ENCODE measurements at places on chromosomes 2 and 18.

GRCh38 chr2:100739735-100740432 lies 80.1 kb upstream of the NPAS2 start:
- DNase-seq = no peak

- DNase-seq = no peak
Observed at GRCh38 chr2:184308706-184309105, 289.6 kb upstream of the ZNF804A start.

GRCh38 chr2:36478999-36479398 lies 119.0 kb downstream of the FEZ2 start:
- no peak for DNase-seq

DNA sequence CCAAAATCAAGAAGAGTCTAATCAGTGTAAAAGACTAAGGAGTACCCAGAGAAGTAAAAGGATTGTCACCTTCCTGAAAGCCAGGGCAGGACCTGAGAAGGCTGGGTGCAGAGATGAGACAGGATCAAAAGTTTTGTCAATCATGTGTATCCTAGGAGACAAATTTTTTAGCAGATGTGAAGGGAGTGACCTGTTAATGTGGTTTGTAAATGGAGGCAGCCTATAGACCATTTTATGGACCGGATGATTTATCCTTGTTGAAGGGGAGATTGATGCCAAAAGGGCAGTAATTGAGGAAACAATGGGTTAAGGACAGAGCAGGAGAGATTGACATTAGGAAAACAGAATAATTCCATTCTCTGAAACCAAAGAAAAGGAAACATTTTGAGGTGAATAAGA lies 813 bp downstream of the NDC80 start:
- DNase-seq = no peak

GRCh38 chr2:773256-774160 lies 96.3 kb upstream of the TMEM18 start:
- no peak for DNase-seq

DNA sequence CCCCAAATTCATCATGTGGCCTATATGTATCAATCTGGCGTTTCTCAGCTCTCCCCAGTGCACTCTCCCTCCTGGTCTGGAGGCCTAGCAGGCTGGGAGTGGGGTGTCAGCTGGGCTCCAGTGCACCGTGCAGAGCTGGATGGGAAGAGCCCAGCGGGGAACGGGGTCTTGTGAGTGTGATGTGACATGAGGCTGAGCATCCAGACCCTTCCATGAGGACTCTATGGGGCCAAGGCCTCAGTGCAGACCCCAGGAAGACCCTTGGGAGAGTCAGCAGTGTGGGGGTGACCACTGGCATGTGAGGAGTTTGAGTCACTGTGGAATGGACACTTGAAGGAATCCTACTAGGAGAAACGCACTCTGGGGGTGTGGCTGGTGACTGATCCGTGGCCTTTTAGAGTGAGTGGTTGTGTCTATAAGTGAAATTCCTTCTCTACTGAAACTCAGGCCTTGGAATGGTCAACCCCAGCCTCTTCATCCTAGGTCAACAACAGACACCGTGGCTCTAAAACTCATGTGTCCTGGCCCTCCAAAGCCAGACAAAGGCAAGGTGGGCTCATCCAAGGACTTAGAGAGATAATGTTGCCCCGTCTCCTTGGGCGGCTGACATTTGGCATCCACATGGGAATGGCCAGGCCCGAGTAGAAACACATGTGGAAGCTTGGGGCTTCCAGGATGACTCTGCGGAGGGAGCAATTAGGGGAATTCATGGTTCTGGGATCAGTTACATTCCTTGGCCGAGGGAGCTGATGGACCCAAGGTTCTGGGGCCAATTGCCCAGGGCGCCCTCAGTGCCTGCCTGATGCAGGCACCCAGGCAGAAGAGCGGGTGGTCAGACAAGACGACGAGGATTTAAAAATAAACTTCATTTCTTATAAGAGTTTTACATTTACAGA lies 156.0 kb upstream of the TWIST2 start:
- DNase-seq = no peak

All from right renal cortex interstitium (tissue), 3 donors.